ENCODE measurements at places on chromosomes 1 and 21. TPM values are rescaled to one million over a fixed set of nuclear protein-coding genes. Genes with fewer than 3 reads are reported as not detected.

The SPRR3 gene
- not detected for total RNA-seq

- no peaks in the 10 kb centered on the region for H3K4me1 ChIP-seq
- no peak overlapping the region for H3K4me3 ChIP-seq
Observed at GRCh38 chr1:160827418-160827817, 31.4 kb downstream of the LY9 start.

- no peaks in the 10 kb centered on the region for H3K27me3 ChIP-seq
- peak; percentile 46 for DNase-seq
- H3K27ac ChIP-seq = peak overlapping the region; percentile 64
Observed at GRCh38 chr1:54480525-54480848, 67.5 kb upstream of the ACOT11 start.

DNA sequence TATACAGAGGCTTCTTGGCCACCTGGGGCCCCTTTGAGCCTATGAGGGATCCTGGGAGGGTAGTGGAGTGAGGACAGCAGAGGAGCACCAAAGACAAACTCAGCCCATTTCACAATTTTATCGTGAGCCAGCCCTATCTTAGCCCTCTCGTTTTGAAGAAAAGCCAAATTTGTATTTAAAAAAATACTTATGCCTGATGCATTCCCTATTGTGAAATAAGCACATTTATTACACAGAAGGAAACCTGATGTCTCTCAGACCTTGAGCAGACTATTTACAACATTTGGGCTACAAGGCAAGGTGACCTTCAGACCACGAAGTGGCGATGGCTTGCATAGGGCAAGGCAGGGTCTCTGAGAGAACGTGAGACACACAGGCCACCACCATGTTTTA is 41.3 kb upstream of the H6PD start:
- peak overlapping the region; percentile 50 for H3K27ac ChIP-seq
- H3K4me3 ChIP-seq = no peak overlapping the region
- no peaks in the 10 kb centered on the region for H3K36me3 ChIP-seq

GRCh38 chr1:91731815-91732214 is 154.1 kb downstream of the TGFBR3 start:
- peaks cover 25% of the 10 kb centered on the region for H3K4me1 ChIP-seq
- no peak for DNase-seq
- no peaks in the 10 kb centered on the region for H3K36me3 ChIP-seq
- no peaks in the 10 kb centered on the region for H3K27me3 ChIP-seq
- H3K27ac ChIP-seq = peak overlapping the region; percentile 66

The EFCAB7 gene
- total RNA-seq = 4.9 TPM

GRCh38 chr21:37348664-37349063 is 17.9 kb upstream of the DYRK1A start:
- no peaks in the 10 kb centered on the region for H3K27me3 ChIP-seq
- no peak overlapping the region for H3K4me3 ChIP-seq
- H3K36me3 ChIP-seq = no peaks in the 10 kb centered on the region
- H3K27ac ChIP-seq = no peak overlapping the region
- DNase-seq = no peak

DNA sequence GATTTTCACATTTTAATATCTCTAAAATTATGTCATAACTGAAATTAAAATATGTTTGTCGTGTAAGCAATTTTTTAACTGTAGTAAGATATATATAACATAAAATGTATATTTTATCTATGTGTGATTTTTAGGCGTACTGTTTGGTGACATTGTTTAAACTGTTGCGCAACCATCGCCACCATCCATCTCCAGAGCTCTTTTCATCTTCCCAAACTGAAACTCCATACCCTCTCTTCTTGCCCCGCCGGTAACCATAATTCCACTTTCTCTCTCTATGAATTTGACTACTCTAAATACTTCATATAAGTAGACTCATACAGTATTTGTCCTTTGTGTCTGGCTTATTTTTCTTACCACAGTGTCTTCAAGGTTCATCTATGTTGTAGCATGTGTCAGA is 66.4 kb downstream of the DDX20 start:
- no peaks in the 10 kb centered on the region for H3K4me1 ChIP-seq
- H3K4me3 ChIP-seq = no peak overlapping the region
- no peaks in the 10 kb centered on the region for H3K36me3 ChIP-seq
- H3K27ac ChIP-seq = no peak overlapping the region

DNA sequence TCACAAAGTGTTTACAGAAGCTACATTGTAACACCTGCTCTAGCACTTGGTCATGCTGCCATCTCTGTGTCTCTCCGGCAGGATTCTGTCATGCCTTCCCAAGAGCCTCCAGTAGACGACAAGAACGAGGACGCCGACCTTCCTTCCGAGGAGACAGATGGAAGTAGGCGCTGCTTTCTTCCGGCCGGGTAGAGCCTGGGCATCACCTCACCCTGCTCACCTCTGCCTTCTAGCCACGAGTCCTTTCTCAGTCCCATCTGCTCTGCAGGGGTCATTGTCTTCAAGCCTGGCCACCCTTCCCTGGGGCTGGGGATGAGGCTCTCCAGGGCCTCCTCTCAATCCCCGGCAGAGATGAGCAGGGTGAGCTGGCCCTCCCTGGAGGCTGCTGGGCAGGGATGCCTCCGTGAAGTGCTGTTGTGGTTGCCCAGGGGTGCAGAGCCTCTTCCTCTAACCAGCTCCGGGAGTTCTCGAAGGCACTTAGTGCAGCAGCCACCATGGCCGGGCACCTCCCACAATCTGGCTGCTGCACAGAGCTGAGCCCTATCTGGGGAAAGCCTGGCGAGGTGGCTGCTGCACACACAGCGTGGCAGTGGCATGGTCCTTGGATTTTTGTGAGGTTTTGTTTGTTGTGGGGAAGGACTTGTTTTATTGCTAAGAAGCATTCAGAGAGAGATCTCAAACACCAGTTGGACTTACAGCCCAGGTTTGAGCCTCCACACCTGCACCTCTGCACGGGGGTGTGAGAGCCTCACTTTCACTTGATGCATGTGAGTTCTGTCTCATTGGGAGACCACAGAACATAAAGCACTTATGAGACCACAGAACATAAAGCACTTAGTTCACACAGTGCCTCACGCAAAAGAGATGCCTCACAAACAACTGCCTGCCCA is 48.4 kb downstream of the FAAP20 start:
- no peaks in the 10 kb centered on the region for H3K36me3 ChIP-seq
- no peaks in the 10 kb centered on the region for H3K4me1 ChIP-seq
- DNase-seq = no peak
- H3K4me3 ChIP-seq = no peak overlapping the region

The NTMT2 gene
- total RNA-seq = not detected

The CD1E gene
- total RNA-seq = not detected

GRCh38 chr1:244603498-244603897 is 49.4 kb upstream of the DESI2 start:
- H3K36me3 ChIP-seq = no peaks in the 10 kb centered on the region
- H3K27me3 ChIP-seq = no peaks in the 10 kb centered on the region
- no peak overlapping the region for H3K4me3 ChIP-seq
- H3K4me1 ChIP-seq = no peaks in the 10 kb centered on the region

The CHIA gene
- total RNA-seq = 0.28 TPM

DNA sequence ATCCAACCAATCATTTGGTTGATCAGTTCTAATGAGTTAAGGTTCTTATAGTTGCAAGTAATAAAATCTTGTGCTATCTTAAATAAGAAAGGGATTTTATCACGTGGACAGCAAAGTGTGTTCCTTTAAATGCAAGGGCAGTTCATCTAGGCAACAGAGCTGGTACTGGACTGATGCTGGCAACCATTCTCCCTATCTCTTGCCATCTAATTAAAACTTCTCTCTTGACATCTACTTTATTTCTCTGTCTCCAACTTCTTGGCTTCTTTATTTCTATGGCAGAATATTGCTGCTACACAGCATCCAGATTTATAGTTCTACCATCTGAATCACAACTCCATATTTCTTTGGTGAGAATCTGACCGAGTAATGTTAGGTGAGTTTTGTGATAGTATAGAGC is 115.2 kb upstream of the CACYBP start:
- no peak overlapping the region for H3K27ac ChIP-seq
- no peaks in the 10 kb centered on the region for H3K27me3 ChIP-seq
- no peak for DNase-seq

DNA sequence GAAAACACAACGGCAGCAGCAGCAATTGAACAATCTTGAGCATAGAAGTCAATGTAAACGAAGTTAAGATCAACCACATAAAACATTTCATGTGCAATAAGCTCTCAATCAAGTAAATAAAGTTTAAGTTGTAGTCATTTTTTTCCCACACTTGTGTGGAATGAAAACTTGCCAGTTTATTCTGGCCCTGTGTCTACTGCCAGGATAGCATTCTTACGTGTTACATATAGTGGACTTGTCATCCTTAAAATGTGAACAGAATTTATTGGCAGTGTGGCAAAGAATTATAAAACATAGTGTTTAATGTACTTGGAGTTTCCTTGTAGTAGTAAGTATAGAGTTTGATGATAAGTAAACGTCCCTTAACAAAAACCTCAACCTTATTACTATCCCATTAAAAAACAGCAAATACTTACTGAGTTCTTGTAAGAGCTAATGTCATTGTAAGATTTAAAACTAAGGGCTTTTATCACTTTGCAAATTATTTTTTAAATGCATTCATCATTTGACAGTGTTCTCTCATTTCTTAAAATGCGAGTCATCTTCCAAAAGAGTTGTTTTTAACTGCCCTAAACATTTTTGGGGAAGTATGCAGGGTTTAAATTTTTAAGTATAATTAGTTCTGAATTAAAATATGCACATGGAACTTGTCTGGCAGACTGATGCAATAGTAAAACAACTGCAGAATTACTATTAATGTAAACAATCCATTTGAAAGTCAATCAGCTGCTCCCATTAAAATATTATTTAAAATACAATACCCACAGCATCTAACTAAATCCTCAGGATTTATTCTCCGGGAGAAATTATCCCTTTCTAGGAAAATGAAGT is 7.9 kb downstream of the COX20 start:
- peak overlapping the region; percentile 13 for H3K27ac ChIP-seq
- no peaks in the 10 kb centered on the region for H3K27me3 ChIP-seq
- peaks cover 14% of the 10 kb centered on the region for H3K4me1 ChIP-seq
- no peak for DNase-seq

The NOS1AP gene
- 1.1 TPM for total RNA-seq

The MYOC gene
- total RNA-seq = not detected

DNA sequence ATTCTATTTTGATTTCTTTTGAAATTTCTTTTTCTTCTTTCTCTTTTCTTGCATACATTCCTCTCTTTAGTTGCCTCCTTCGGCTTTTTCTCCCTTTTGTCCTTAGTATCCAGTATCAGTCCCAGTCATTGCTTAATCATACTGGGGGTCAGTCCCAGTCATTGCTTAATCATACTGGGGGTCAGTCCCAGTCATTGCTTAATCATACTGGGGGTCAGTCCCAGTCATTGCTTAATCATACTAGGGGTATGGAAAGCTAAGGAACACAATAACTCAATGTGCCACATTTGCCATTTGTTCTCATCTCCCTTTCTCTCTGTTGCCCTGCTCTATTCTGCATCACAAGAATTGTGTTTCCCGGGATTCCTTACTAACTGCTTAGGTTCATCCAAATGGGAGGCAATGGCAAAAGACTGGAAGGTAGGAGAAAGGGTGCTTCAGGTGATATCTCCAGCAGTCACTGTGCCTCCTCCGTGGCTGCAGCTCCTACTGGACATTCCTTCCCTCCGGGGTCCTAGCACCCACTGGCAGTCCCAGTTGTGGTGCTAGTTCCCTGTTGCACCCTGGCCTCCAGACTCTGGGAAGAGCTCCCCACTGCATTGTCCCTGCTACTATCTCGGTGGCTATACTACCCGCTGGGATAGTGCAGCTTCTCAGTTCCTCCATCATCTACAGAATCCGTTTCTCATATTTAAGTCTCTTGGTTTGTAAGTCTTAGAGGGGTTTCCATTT is 32.6 kb upstream of the LAMC1 start:
- no peak overlapping the region for H3K27ac ChIP-seq
- no peaks in the 10 kb centered on the region for H3K36me3 ChIP-seq
- H3K4me1 ChIP-seq = no peaks in the 10 kb centered on the region
- DNase-seq = no peak
